Stomach (tissue), 19 donors: ENCODE measurements at places on chromosomes 13 and 19.

- H3K4me3 ChIP-seq, result no peak overlapping the region
- H3K36me3 ChIP-seq, result no peaks in the 10 kb centered on the region
- DNase-seq, result peak; percentile 69
- H3K27me3 ChIP-seq, result peaks cover 51% of the 10 kb centered on the region
Observed at GRCh38 chr19:46529622-46530451, 34.2 kb upstream of the PNMA8B start.

DNA sequence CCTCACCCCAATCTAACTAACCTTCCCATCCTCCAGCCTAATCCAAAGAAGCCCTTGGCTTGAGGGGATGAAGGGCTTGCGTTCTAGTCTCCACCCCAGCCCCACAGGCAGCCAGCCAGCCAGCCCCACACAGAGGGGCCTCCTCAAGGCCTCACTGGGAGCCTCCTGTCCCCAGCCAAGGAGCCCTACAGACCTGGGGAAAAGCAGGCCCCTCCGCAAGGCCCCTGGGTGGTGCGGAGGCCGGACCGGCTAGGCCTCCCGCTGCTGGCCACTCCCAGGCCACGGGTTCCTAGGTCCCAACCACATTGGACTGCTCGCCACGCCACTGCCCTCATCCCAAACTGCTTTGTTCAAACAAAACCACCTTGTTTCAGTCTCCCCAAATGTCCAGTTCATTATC, 78.0 kb downstream of the ZIC5 start:
- no peak overlapping the region for H3K4me3 ChIP-seq
- H3K36me3 ChIP-seq, result no peaks in the 10 kb centered on the region
- H3K27ac ChIP-seq, result no peak overlapping the region
- H3K4me1 ChIP-seq, result peaks cover 8% of the 10 kb centered on the region

DNA sequence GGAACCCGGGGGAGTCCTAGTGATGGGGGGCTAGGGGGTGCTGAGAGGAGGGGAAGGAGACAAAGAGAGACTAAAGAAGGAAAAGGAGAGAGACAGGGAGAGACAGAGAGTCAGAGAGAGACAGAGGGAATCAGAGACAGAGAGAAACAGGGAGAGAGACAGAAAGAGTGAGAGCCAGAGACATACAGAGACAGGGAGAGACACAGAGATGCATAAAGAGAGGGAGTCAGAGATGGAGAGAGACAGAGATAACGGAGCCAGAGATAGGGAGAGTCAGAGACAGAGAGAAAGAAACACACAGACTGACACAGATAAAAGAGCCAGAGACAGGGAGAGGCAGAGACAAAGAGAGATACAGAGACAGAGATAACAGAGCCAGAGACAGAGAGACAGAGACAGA, 1.5 kb upstream of the TNFSF9 start:
- no peak for DNase-seq
- no peak overlapping the region for H3K4me3 ChIP-seq
- H3K27me3 ChIP-seq, result peaks cover 27% of the 10 kb centered on the region
- peaks cover 38% of the 10 kb centered on the region for H3K4me1 ChIP-seq

- H3K36me3 ChIP-seq, result no peaks in the 10 kb centered on the region
- H3K27me3 ChIP-seq, result peaks cover 11% of the 10 kb centered on the region
- H3K4me3 ChIP-seq, result no peak within 1 kb of the TSS
- no peak within 1 kb of the TSS for H3K27ac ChIP-seq
- DNase-seq, result peak; percentile 9
Observed at GRCh38 chr19:50952910-50953309, at the start of gene KLK5. Gene KLK5 (minus strand): TSS chr19:50953038. CDS start chr19:50952657, 381 bp downstream.

GRCh38 chr19:16899566-16900075, 10.8 kb downstream of the F2RL3 start:
- H3K4me1 ChIP-seq, result peaks cover 29% of the 10 kb centered on the region
- H3K36me3 ChIP-seq, result no peaks in the 10 kb centered on the region
- peak; percentile 45 for DNase-seq
- no peak overlapping the region for H3K27ac ChIP-seq
- peaks cover 5% of the 10 kb centered on the region for H3K27me3 ChIP-seq

- DNase-seq, result no peak
- H3K4me1 ChIP-seq, result no peaks in the 10 kb centered on the region
- no peak overlapping the region for H3K4me3 ChIP-seq
- no peak overlapping the region for H3K27ac ChIP-seq
Observed at GRCh38 chr13:50453188-50453587, 390.3 kb downstream of the DLEU7 start.

- H3K27me3 ChIP-seq, result no peaks in the 10 kb centered on the region
- DNase-seq, result no peak
- no peak overlapping the region for H3K27ac ChIP-seq
- H3K4me1 ChIP-seq, result no peaks in the 10 kb centered on the region
- H3K36me3 ChIP-seq, result no peaks in the 10 kb centered on the region
Observed at GRCh38 chr13:79647533-79647932, 166.6 kb downstream of the NDFIP2 start.

DNA sequence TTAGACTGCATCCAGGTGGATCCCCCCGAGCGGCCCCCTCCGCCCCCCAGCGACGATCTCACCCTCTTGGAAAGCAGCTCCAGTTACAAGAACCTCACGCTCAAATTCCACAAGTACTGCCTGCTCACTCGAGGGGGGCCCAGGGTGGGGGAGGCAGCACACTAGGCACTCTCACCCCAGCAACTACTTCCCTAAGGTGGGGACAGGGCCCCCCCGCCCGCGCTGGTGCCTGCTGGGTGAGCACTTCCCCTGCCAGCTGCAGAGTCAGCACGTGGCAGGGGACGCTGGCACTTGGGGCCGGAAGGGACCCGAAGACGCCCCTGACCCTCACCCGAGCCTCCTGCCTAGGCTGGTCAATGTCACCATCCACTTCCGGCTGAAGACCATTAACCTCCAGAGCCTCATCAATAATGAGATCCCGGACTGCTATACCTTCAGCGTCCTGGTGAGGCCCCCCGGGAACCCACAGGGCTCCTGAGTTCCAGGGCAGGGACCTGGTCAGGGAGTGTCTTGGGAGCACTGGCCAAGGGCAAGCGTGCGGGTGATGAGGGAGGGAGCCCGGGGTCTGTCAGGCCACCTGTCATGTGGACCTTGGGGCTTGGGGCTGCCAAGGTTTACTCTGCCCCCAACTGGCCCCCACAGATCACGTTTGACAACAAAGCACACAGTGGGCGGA, 5.2 kb downstream of the MCOLN1 start:
- H3K4me3 ChIP-seq, result no peak overlapping the region
- H3K27me3 ChIP-seq, result no peaks in the 10 kb centered on the region
- no peak overlapping the region for H3K27ac ChIP-seq
- no peak for DNase-seq

- H3K36me3 ChIP-seq, result no peaks in the 10 kb centered on the region
- DNase-seq, result no peak
Observed at GRCh38 chr13:109144693-109145437, 515.5 kb downstream of the MYO16 start.

- no peaks in the 10 kb centered on the region for H3K4me1 ChIP-seq
- DNase-seq, result peak; percentile 47
- peak overlapping the region; percentile 64 for H3K27ac ChIP-seq
- H3K36me3 ChIP-seq, result no peaks in the 10 kb centered on the region
- H3K4me3 ChIP-seq, result peak overlapping the region; percentile 53
Observed at GRCh38 chr13:36130552-36131221, 495 bp downstream of the DCLK1 start.

DNA sequence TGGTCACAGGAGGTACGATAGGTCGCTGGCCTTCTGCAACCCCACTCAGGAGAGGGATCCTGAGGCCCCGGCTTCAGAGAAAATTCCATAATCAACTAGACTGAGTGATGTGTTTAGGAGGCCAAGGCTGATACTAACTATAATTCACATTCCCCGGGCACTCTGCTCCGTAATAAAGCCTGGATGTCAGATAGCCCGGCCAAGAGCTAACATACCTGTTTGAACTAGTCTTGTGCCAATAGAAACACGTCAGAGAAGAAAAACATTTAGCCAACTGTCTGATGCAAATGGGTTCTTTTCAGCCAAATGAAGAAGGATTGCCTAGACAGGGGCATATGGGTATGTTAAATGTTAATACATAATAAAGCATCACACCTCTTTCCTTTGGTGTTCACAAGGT, 204.2 kb downstream of the TSHZ3 start:
- H3K36me3 ChIP-seq, result no peaks in the 10 kb centered on the region
- no peak overlapping the region for H3K27ac ChIP-seq
- no peaks in the 10 kb centered on the region for H3K27me3 ChIP-seq
- H3K4me3 ChIP-seq, result no peak overlapping the region
- no peaks in the 10 kb centered on the region for H3K4me1 ChIP-seq
- no peak for DNase-seq

- no peak overlapping the region for H3K27ac ChIP-seq
- no peaks in the 10 kb centered on the region for H3K4me1 ChIP-seq
- no peaks in the 10 kb centered on the region for H3K27me3 ChIP-seq
- DNase-seq, result no peak
Observed at GRCh38 chr13:49596221-49596620, 10.9 kb upstream of the RCBTB1 start.

DNA sequence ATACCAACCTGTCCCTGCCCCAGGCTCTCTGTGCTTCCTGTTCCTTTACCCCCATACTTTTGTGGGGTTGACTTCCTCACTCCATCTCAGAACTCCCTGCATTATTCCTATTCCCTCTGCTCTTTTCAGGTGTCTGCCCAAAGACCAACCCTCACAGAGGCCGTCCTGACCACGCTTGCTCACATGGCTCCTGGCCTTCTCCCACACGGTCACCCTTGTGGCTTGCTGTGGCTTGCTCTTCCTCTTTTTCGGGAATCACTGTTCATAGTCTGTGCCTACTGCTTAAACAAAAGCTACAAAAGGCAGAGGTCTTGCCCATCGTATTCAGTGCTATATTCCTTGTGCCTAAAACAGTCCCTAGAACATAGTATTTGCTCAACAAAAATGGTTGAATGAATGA, 25.2 kb upstream of the ARGLU1 start:
- H3K4me3 ChIP-seq, result no peak overlapping the region
- no peak overlapping the region for H3K27ac ChIP-seq
- H3K36me3 ChIP-seq, result no peaks in the 10 kb centered on the region
- peaks cover 15% of the 10 kb centered on the region for H3K4me1 ChIP-seq

- H3K36me3 ChIP-seq, result no peaks in the 10 kb centered on the region
- H3K27me3 ChIP-seq, result no peaks in the 10 kb centered on the region
- no peak for DNase-seq
- no peak overlapping the region for H3K4me3 ChIP-seq
- H3K27ac ChIP-seq, result peak overlapping the region; percentile 50
- H3K4me1 ChIP-seq, result peaks cover 32% of the 10 kb centered on the region
Observed at GRCh38 chr19:2536461-2536860, 60.5 kb downstream of the GADD45B start.

DNA sequence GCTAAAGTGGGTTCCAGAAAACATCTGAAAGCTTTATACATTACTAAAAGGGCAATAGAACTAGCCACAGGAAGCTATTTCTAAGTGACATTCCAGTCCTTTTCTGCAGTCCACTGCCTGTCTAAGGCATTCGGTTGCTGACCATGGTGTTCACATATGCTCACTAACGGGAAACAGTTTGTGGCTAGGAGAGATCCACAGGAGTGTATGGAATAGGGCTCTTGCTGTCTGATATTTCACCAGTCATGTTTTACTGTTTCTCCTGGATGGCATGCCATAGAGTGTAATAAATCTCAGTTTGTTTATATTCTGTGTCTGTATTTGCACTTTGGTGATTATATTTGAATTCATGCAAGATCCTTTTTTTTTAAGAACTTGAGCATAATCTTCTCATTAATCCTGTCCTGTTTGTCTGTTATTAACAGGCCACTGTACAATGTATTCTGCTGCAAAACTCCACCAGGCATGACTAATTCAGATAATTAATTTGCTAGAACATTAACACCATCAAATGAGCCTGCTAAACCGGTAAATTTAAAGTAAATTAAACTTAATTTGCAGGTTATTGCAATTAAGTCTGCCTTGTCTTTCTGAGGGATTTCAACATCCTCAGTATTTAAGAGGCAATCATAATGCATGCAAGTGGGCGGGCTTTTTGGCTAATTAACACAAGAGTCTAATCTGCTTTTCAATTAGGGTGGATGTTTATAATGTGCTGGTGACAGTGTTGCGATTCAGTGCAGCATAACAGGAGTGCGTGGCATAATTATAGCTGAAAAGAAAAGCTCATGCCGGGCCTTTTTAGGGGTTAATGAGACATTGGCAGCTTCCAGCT, 201.3 kb downstream of the POU4F1 start:
- no peaks in the 10 kb centered on the region for H3K27me3 ChIP-seq
- H3K27ac ChIP-seq, result no peak overlapping the region
- peak; percentile 7 for DNase-seq
- H3K36me3 ChIP-seq, result no peaks in the 10 kb centered on the region
- no peak overlapping the region for H3K4me3 ChIP-seq

- no peak overlapping the region for H3K27ac ChIP-seq
- H3K4me3 ChIP-seq, result no peak overlapping the region
- H3K36me3 ChIP-seq, result no peaks in the 10 kb centered on the region
- peaks cover 49% of the 10 kb centered on the region for H3K4me1 ChIP-seq
Observed at GRCh38 chr19:38867171-38867780, 10.8 kb downstream of the RINL start.

DNA sequence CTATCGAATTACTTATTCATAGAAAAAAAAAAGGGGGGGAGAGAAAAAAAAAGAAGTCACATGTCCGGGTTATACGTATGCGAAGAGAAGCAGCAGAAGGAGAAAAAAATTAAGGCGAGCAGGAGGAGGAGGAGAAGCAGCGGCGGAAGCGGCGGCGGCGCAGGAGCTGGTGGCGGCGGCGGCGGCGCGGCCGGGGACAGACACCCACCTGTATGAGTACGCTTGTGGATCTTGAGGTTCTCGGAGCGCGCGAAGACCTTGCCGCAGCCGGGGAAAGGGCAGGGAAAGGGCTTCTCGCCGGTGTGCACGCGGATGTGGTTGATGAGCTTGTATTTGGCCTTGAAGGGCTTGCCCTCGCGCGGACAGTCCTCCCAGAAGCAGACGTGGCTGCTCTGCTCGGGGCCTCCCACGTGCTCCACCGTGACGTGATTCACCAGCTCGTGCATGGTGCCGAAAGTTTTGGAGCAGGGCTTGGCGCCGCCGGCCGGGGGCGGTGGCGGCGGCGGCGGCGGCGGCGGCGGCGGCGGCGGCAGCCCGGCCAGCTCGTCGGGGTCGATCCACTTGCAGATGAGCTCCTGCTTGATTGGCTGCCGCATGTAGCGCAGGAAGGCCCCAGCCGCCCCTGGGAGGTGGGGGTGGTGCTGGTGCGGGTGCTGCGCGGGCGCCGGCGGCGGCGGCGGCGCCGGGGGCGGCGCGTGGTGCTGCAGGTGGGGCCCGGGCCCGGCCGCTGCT, 1.5 kb downstream of the ZIC5 start:
- DNase-seq, result no peak
- peaks cover 37% of the 10 kb centered on the region for H3K4me1 ChIP-seq
- H3K4me3 ChIP-seq, result peak overlapping the region; percentile 28
- no peaks in the 10 kb centered on the region for H3K36me3 ChIP-seq

- DNase-seq, result no peak
- no peak overlapping the region for H3K27ac ChIP-seq
- H3K27me3 ChIP-seq, result no peaks in the 10 kb centered on the region
- H3K4me1 ChIP-seq, result no peaks in the 10 kb centered on the region
- H3K4me3 ChIP-seq, result no peak overlapping the region
Observed at GRCh38 chr13:101763191-101763590, 310.7 kb downstream of the ITGBL1 start.

DNA sequence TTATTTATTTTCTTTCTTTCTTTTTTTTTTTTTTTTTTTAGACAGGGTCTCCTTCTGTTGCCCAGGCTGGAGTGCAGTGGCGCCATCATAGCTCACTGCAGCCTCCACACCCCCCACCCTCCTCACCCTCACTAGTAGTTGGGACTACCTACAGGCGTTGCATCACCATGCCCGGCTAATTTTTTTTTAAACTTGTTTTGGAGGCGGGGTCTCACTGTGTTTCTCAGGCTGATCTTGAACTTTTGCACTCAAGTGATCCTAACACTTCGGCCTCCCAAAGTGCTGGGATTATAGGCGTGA, 33.6 kb downstream of the GJA3 start:
- peaks cover 16% of the 10 kb centered on the region for H3K27me3 ChIP-seq
- peaks cover 28% of the 10 kb centered on the region for H3K4me1 ChIP-seq
- DNase-seq, result no peak
- peak overlapping the region; percentile 53 for H3K4me3 ChIP-seq

GRCh38 chr13:65642996-65643395, 1587.1 kb downstream of the PCDH9 start:
- no peaks in the 10 kb centered on the region for H3K4me1 ChIP-seq
- H3K27ac ChIP-seq, result no peak overlapping the region
- H3K27me3 ChIP-seq, result no peaks in the 10 kb centered on the region
- no peak for DNase-seq
